ENCODE measurements at places on chromosomes 5 and 9.
A peak's percentile ranks its signal among the peaks of the same experiment; 100 is the strongest.

- DNase-seq, result no peak
Observed at GRCh38 chr9:126454215-126454614, 127.6 kb downstream of the MVB12B start.

DNA sequence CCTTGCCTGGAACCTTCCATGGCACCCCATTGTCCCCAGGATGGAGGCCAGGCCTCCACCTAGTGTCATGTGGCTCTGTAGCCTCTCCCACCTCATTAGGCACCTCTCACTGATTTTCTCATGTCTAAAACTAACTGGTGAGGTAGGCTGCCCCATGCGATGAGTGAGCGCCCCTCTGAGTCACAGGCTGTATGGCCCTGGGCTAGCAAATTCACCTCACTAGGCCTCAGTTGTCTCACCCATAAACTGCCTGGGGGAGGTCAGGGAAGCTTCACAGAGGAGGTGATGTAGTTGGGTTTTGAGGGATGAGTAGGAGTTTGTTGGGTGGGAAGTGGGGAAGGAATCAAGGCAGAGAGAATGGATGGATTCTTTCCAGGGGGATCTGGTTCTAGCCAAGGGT, 8.8 kb downstream of the RXRA start:
- no peak for DNase-seq

DNA sequence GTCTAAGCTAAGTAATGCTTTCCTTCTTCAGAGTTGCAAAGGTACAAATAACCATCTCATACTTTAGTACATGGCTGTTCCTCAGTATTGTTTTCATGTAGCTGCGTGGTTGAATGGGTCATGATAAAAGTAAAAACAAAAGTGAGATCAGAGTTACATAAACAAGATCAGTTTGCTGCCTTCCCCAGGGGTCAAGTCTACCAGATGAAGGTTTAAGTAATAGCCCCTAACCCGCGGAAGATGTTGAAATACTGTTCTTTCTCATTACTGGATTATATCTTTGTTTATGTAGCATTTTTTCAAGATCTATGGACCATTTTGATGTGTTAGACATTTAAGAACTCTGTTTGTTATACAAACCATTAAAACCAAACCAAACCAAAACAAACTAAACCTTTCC, 34.1 kb upstream of the ARRDC3 start:
- DNase-seq, result no peak

DNA sequence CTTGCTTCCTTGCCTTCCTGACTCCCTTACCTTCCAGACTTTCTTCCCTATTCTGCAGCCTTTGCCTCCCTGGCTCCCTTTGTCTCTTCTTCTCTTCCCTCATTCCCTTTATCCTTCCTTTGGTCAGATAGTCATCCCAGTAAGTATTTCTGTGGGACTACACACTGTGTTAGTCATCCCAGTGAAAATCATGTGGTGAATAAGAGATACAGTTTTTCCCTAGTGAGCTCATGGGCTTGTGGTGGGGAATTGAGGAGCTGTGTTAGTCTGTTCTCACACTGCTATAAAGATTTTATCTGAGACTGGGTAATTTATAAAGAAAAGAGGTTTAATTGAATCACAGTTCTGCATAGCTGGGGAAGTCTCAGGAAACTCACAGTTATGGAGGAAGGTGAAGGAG, 109.8 kb upstream of the EDIL3 start:
- DNase-seq, result no peak

DNA sequence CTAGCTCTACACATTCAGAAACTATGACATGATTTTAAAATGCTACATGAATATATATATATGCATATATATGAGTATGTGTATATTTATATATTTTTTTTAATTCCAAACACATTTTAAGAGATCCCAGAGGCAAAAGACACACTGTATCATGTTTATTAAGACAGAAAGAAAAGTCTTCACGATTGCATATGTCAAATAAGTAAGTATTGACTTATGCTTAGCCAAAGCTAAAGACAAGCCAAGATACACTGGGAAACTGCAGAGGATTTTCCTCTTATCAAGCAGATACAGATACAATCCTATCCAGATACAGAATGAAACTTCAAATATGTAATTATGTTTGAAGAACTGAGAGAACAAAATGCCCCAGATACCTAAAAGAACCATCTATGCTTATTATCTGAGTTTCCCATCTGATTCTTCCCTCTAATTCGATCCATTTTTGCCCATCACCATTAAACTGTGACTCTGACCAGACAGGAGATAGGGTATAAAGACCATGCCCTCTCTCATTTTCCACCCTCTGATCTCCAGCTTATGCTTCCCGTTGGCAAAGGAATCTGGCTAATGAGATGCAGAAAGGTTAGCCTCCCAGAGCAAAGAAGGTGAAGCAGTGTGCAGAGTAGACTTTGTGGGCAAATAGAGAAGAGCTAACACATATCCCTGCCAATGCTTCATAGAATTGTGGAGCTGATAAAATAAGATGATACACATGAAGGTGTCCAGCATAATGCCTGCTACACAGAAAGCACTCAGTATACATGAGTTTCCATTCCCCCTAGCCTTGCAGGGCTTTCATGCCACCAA, 131.0 kb upstream of the TARS1 start:
- no peak for DNase-seq

DNA sequence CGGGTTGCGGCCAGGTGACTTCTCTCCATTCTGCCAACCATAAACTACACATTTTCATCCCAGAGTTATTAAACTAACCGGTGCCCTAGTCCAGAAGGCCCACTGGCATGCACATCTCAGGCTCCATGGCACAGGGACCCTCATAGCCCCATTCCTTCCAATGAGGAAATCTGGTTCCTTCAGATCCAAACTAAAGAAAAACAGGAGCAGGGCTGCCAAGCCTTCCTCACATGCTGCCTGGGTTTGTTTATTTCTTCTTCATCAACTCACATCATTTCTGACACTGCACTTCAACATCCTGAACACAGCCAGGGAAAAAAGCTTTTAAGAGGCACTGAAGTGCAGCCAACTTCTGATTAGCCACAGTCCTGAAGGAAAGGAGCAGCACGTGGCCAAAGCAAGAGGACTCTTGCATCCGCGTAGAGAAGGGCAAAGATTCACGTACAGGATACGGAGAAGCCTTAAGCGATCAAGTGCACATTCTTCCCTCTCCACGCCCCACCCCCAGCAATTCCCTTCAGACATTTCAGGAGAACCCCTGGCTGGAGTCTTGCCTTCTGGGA, 22.5 kb downstream of the LHFPL2 start:
- no peak for DNase-seq

DNA sequence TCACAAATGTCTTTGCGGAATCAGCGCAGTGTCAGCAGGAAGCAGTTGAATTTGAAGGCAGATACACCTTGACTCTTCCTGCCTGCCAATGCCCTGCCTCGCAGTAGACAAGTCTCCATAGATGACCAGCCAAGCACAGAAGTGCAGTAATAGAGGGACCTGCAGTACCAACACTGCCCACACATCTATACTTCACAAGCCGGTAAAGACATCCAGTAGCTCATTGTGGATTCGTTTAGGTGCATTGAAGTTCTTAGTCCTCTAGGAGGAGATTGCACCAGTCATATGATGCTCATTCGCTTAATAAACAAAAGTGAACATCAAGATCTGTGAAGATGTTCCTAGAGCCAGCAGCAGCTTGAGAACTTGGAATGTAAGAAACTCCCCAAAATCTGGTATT, 7.1 kb upstream of the IFNA2 start:
- DNase-seq, result no peak

DNA sequence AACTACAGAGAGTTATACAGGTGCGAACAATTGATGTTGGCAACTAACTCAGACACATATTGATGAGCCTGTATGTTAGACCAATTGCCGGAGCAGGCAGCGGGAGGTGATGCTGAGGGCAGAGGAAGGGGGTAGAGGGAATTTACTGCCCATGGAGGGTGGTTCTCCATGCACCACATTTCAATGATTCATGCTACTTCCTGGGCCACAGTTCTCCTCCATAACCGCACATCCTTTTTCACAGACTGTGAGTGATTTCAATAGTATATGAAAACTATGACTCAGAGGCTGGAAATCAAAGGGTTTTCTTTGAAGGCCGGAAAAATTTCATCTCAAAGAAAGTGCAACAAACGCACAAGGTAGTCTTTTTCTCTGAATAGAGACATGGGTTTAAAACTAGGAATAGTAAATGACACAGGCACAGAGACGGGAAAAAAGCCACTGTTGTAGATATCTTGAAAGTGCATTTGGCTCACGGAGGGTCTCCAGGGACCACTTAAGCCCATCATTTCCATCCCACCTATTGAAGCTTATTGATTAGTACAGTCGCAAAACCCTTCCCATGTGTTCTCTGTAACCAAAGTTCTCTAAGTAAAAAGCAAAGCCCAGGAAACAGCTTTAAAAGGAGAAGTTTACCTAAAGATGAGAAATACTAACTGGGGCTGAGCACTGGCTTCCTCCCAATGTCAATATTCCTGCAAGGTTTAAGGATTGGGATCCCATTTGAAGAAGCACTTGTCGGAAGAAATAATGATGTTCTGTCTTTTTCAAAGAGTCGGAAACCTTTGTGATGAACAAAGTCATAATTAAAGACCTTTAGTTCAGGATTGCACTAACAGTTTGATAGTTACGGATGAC, 28.0 kb upstream of the ADAM19 start:
- DNase-seq, result peak; percentile 48

- DNase-seq, result no peak
Observed at GRCh38 chr5:30843541-30843940, 349.9 kb upstream of the CDH6 start.

- no peak for DNase-seq
Observed at GRCh38 chr5:44389823-44390143, 563 bp upstream of the FGF10 start.

DNA sequence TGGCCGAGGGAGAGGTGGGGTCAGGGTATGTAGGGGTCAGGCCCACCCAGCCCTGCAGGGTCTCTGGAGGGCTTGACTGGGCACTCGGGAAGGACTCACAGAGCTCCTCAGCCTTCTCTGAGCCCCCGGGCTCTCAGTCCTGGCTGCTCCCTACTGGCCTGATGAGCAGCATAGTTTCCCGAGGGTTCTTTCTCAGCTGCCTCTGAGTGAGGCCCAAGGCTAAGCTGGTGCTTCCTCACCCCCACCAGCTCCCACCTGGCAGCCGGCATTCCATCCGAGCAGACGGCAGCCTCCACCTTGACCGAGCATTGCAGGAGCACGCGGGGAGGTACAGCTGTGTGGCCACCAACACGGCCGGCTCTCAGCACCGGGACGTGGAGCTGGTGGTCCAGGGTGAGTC, 56.0 kb downstream of the HMCN2 start:
- DNase-seq, result no peak

GRCh38 chr9:137670391-137671195, 51.8 kb downstream of the EHMT1 start:
- no peak for DNase-seq

GRCh38 chr5:153926201-153926600, 112.5 kb downstream of the FAM114A2 start:
- DNase-seq, result no peak

GRCh38 chr9:133945314-133945975, 46.7 kb downstream of the VAV2 start:
- DNase-seq, result no peak

GRCh38 chr5:135871268-135871915, 24.2 kb downstream of the IL9 start:
- no peak for DNase-seq

DNA sequence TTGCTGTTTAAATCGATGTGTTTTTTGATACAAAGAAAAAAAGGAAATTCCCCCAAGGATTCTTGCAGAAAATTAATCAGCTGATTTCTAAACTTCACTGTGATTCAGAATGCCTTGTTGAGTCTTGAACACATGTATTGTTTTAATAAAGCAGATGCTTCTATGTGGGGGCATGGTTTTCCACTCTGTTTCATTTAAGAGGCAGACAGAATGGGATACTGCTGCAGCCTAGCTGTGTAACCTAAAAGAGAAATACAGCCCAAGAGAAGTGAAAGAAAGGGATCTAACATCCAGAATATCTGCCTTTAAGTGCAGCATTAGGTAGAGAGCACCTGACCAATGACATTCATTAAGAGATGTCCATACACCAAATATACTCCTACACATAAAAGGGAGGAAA, 365.1 kb upstream of the CCNH start:
- DNase-seq, result no peak

DNA sequence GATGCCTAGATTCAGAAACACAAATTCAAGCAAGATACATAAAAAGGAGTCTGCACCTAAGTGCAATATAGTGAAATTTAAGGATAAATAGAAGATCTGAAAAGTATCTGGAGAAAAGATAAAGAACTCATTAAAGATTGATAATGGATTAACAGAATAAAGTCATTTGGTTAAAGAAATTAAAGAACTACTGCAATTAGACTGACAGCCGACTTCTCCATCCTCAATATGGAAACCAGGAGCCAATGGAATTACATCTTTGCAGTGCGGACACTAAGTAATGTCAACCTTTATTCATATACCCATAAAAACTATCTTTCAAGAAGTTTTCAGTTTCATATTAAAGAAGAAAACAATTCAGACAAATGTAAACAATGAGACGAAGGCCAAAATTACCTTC, 81.0 kb downstream of the MRPL36 start:
- no peak for DNase-seq

DNA sequence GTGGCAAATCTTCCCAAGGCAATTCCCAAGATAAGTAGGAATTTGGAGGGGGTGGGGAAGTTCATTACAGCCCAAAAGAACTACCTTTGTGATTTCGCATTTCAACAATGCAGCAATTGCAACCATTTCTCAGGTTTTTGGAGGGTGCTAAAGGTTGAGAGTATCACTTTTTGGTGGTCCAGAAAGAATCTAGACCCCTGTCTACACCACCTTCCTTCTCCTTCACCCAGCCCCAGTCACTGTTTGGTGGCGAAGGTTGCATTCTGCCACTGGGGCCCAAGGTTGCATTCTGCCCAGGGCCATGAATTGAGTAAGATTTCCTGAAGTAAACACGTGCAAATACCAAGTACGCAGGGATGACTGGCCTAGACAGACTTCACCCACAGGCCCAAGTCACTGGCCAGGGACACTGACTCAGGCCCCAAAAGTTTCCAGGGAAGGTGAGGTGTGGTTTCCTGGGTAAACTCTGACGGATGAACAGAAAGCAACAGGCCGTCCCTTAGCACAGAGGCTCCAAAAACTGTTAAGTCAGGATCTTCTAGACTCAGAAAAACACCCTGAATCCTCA, 5.7 kb downstream of the PDE6A start:
- no peak for DNase-seq

GRCh38 chr9:69020301-69021145, 6.6 kb upstream of the PRKACG start:
- DNase-seq, result no peak

DNA sequence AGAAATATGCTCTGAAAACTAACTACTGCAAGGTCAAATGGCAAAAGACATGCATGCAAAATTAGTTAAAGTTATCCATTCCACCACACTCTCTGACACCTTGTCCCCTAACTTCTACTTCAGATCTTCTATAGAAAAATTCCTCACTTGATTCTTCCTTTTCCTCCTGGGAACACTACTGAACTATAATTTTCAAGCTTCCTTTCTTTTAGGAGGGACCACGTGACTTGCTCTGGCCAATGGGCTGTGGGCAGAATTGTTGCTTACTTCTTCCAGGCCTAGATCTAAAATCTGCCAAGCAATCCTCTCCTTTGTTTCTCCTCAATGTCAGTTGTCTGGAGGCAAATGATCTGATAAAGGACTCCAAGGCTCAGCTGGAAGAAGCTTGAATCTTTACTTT, 441.0 kb downstream of the CDK5RAP2 start:
- no peak for DNase-seq
